ENCODE measurements at places on chromosomes 2 and 18.

- DNase-seq = no peak
These were observed 108.9 kb upstream of the KLF7 start for GRCh38 chr2:207274530-207275189.

GRCh38 chr2:144583741-144584453, 64.0 kb upstream of the ZEB2 start:
- DNase-seq = no peak

- no peak for DNase-seq
These were observed 110.0 kb upstream of the ALKAL2 start for GRCh38 chr2:397926-398325.

DNA sequence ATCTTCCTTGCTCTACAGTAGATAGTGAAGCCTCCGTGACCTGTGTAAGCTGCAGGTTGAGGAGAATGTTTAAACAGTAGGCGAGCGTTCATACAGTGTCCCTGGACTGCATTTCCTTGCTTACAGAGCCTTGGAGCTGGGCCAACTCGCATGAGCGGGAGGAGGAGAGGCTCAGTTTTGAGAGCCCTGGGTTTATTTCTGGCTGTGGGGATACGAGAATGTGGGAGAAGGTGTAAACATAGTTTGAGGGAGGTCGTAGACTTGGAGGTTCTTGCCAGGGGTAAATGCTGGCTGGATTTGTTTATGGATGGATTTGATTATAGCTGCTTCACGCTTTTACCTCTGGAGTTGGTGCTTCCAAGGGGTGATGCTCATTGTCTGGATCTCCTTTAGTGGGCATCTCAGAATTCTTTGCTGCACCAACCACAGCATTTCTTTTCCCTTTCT, 20.8 kb downstream of the CRIM1 start:
- DNase-seq = no peak

DNA sequence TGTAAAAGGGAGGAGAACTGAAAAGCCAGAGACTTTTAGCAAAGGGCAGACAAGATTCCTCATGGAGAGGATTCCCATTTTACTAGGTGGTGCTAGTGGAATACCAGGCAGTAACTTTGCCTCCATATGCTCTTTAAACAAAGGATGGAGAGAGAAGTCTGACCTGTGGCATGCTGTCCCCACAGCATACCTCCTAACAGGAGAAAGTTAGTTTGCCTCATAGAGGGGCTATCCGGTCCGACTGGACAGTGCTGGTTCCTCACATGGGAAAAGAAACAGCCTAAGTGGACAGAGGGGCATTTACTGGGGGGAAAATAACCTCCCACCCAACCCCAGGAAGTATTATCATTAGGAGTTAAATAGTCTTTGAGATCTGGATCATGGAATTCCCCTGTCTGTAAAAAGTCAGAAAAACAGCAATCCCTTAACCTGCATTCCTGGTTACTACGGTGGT, 31.6 kb upstream of the GMCL1 start:
- DNase-seq = no peak

DNA sequence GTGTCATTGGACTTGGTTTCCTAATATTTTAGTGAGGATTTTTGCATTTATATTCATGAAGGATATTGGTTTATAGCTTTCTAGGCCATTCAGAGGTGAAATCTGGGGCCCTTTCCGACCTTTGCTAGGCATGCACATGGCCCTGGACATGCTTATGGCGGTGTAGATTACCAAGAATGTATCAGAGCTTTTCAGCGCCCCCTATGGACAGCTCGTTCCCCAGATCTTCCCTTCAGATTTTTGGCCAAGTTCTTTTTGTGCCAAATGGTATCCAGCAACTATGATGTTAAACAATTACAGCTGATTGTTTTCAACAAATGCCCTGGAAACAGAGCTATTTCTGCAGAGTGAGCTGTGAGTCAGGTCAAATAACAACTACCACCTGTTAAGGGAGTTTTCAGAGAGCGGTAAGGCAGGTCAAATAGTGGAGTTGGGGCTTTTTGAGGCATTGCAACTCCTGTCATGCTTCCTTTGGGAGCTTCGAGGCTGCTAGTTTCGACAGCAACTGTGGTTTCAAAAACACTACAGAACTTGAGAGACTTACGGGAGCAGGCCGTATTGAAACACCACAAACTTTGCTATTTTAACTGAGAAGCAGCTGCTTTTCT, 188.3 kb downstream of the ZNF516 start:
- DNase-seq = no peak

- no peak for DNase-seq
These were observed 18.7 kb upstream of the COLEC12 start for GRCh38 chr18:519019-519879.

DNA sequence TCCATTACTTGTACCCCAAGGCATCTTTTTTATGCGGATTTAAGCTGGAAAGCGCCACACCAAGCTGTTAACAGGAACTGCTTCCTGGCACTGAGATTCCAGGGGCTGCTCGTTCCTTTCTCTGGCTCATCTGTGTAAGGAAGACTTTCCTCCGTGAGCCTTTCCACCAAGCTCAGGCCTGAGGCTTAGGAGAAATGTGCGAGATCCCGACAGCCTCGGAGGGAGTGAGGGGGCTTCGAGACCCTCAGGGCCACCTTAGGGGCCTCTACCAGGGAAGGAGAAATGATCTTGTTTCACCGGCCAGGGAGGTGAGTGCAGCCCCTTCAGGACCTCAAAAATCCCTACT, 17.1 kb downstream of the B3GNT7 start:
- DNase-seq = no peak

- no peak for DNase-seq
These were observed 152.8 kb upstream of the STK17B start for GRCh38 chr2:196324211-196324610.

DNA sequence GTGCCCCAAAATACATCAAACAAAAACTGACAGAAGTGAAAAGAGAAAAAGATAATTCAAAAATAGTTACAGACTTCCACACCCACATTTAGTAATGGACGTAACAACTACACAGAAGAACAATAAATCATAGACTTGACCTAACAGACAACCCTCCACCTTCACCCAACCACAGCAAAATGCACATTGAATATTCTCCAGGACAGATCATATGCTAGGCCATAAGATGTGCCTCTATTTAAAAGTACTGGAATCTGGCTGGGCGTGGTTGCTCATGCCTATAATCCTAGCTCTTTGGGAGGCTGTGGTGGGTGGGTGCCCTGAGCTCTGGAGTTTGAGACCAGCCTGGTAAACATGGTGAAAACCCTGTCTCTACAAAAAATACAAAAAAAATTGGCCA, 20.0 kb downstream of the SLC66A2 start:
- no peak for DNase-seq

- DNase-seq = no peak
These were observed 86.0 kb downstream of the VWA3B start for GRCh38 chr2:98172951-98173350.

DNA sequence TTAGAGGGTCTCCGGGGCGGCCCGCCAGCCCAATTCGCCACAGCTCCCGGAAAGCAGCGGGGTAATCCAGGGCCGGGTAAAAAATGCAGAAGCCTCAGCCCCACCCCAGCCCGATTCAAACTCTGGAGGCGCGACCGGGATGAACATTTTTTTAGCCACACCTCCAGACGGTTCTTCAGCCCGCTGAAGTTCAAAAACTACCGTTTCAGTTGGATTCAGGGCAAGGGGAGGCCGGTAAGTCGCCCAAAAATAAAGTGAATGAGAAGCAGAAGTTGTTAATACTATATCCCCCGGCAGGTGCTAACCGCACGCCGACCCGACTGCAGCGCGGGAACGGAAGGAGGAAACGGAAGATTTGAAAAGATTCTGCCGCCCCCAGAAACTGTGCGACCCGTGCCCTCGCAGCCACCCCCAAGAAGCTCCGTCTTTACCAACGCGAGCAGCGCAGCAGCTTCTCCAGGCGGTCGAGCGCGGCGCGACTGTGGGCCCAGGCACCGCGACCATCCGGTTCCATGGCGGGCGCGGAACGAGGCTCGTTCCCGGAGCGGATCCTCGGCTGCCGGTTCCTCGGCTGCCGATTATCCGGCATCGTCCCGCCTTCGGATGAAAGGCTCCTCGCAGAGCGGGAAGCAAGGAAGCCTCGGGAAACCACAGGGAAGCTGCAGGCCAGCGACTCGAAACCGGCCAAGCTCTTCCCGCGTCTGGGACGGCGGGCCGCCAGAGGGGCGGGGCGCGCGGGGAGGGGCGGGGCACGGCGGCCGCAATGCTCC, at the start of gene BARD1:
Gene BARD1, minus strand, starts transcription at position 703 of the 770 bp plus-strand sequence. Its CDS starts 114 bp downstream, at position 589.
- DNase-seq = no peak
